COR-L47 (cell line): ENCODE measurements at places on chromosomes 6 and 20.
A peak's percentile ranks its signal among the peaks of the same experiment; 100 is the strongest.

- no peak for DNase-seq
Measured at GRCh38 chr6:139112146-139112545, 22.7 kb upstream of the HECA start.

DNA sequence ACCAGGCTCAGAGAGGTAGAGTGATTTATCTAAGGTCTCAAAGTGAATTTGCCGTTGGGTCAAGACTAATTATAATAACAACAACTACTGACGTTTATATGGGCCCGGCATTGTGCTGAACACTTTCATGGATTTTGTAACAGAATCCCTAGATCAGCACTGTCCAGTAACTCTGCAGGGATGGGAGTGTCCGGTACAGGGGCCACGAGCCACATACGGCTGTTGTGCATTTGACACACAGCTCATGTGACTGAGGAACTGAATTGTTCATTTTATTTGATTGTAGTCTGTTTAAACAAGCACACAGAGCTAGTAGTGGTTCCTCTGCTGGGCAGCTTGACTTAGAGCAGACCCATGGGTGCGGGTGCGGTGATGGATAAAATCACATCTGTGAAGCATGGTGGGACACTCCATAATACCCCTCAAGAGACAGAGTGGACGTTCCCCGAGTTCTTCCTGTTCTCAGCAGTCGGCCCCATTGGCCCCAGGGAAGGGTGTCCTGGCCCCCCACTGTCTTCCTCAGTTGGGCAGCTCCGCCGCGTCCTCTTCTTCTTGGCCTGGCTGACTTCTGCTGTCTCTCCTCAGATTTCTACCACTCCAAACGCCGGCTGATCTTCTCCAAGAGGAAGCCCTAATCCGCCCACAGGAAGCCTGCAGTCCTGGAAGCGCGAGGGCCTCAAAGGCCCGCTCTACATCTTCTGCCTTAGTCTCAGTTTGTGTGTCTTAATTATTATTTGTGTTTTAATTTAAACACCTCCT lies 6.8 kb downstream of the CDKN1A start:
- no peak for DNase-seq

- no peak for DNase-seq
Measured at GRCh38 chr6:158722176-158722729, 72.4 kb downstream of the SYTL3 start.

DNA sequence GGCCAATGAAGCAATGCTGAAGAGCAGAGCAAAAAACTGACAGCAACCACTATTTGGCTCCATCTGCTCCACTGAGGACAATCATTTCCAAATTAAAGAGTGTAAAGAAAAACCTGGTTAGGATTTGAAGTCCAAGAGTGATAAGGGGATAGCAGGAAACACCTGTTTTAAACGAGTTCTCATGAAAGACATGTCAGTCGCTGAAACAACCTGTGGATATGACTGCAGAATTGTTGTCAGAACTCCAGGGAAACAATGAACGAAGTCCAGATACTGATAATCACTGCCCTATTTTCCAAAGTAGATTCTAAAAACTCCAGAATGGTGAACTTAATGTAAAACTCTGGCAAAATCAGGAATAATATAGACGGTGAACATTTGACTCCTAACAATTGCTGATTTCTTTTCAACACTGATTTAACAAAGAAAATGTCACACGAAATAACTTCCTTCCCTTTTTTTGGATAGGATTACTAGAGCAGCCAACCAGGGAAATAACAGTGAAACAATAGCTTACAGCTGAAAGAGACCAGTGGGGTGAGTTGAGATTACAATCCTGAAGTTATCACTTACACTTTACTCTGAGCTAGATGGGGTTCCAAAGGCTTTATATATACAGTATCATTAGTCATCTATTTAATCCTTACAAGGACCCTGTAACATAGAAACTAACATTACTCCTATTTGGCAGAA lies 83.7 kb downstream of the ELOVL5 start:
- DNase-seq, result no peak

DNA sequence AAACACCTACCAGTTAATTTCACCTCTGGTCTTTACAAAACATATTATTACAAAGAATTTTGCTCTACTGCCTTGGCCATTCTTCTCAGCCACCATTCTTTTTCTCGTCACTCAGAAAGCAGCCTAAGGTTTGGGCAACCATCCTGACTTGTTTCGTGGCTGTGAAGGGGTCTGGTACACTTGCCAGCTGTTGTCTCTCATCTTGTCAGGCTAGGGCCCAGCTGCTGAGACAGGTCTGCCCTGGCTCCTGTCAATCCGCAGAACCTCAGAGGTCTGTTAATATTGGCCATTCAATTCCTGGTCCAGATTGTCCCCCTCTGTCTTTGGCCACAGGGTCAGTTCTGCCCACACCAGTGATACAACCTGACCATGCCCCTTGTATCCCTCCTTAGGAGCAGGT lies 197.7 kb downstream of the UBE3D start:
- DNase-seq, result no peak

GRCh38 chr6:99779631-99780555 lies 173.3 kb downstream of the PRDM13 start:
- DNase-seq, result no peak

DNA sequence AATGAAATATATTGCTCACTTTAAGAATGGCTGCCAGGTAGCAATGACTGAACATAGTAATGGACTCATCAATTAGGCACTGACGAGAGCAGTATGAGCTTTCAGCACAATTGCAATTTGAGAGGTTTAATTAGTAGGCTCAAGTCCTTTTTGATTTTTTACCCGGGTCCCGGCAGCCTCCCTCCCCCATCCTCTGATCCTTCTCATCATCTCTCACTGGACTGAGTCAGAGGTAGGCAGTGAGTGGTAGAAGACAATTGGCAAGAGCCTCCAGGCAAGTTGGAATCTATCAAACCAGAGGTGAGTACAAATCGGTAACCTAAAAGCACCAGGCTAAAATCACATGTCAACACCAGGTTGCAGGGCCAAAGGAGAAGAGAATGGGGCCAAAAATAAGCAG lies 107.9 kb downstream of the DCDC2 start:
- DNase-seq, result no peak

GRCh38 chr20:2163757-2164156 lies 62.1 kb downstream of the STK35 start:
- no peak for DNase-seq

DNA sequence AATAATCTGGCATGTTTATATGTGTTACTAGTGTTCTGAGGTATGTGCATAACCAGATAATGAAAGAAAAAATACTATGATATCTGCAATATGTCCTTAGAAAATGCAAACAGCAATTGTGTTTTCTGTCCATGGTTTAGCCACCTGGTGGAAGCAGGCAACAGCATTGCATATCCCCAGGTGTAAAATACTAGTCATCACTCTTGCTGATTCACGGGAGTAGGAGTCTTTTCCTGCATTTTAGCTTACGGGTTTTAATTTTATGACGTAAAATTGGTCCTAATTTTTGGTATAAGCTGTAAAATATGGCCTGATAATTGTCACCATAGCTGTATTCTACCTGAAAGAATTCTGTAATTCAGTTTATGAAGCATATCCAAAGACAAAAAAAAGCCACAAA lies 2.5 kb downstream of the RNF182 start:
- DNase-seq, result peak; percentile 44

- no peak for DNase-seq
Measured at GRCh38 chr6:3454273-3455010, 2.4 kb downstream of the SLC22A23 start.

- no peak for DNase-seq
Measured at GRCh38 chr6:8468552-8469356, 33.4 kb upstream of the SLC35B3 start.

DNA sequence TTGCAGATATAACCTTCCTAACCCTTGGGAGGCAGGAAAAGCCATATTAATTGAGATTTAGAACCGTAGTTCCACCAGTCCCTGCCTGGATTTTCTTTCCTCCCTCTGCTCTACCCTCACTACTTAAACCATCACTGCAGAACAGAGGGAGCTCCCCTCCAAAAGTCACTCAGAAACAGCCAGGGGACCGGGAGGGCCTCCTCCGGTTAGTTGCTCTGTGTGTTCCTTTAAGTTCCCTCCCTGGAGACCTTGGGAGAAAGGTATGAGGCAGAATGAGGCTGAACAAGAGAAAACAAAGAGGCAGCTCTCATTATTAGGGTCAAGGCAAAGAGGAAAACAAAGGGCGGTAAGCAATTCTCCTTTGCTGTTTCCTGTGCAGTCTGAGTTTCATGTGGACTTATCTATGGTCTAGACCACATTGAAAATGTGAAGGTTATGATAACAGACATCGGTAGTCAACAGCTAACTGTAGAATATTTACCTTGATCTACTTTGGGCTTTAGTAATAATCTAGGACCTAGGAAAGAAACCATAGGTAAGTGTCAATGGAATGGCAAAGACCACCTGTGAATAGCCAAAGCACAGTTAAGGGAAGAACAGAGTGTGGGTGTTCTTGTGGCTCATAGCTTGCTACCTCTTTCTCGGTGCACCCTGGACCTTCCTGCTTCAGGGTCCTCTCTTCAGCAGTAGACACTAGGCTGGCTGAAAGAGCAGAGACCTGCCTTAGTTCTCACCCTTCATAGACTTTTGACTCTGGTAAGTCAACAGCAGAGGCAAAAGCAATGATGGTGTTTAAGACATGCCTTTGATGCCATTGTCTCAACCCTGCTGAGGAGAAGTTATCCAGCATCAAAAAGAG lies 250.9 kb upstream of the CITED2 start:
- no peak for DNase-seq

- DNase-seq, result no peak
Measured at GRCh38 chr6:143823548-143823947, 19.6 kb upstream of the LTV1 start.

DNA sequence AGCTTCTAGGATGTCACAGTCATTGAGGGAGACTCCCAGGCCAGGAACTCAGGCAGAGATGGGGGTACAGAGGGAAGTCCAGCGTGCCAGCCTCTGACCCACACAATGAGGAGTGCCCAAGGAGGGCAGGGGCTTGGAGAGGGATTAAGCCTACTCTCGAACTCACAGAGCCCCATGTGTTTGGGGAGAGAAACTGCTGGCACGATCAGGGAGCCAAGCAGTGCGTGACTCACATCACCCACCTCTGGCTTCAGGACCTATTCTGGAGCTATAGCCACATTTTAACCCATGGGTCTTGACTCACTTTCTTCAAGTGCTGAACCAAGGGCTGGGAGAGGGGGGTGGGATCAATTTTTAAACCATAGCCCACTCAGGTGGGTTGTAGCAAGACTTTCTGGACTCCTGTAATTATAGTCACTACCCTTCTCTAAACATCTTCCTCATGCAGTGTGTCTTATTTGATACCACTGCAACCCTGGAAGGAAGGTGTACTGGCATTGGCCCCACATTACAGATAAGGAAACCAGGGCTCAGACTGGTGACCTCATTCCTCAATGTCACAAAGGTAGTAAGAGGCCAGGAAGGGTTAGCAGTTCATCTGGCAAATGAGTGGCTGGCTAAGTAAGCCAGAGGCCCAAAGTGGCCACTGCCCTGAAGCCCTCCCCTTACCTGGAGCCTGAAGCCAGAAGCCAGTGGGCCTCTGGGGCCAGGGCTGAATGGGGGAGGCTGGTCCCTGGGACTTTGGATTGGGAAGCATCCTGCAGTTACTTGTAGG lies 12.0 kb downstream of the FOXP4 start:
- DNase-seq, result no peak
